ENCODE measurements at places on chromosomes 4 and X.

- no peak for DNase-seq
Measured at GRCh38 chr4:75821216-75821615, 81.0 kb downstream of the PPEF2 start.

- DNase-seq: no peak
Measured at GRCh38 chr4:101155368-101155767, 192.0 kb downstream of the PPP3CA start.

- DNase-seq: no peak
Measured at GRCh38 chr4:86615501-86615900, 21.4 kb downstream of the PTPN13 start.

- no peak for DNase-seq
Measured at GRCh38 chr4:1084796-1085403, 28.5 kb downstream of the RNF212 start.

DNA sequence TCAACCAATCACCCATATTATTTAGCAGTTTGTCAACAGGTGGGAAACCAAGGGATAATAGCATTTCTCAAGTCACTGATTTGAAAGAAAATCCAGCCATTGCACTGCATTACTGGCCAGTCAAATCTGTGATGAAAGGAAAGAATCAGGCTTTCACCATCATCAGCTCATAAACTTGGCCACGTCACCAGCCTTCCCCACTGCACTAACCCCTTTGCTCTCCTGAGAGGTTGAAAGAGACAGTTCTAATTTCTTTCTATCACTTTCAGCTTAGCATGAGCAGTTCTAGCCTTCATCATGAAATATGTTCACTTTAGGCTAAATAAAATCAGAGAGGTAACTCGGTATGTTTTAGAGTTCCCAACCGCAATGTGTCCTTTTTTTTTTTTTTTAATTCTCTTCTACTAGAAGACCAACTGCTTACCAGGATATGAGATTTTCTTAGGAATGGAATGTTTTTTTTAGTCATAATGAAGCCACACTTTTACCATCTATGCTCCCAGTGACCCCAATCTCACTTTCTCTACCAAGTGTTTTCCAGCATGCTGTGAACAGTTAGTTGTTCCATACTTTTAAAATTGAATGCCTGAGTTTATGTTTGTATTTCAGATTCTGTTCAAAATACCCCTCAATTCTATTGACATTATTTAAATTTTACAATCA is 55.7 kb upstream of the SLC7A11 start:
- DNase-seq: no peak

- DNase-seq: no peak
Measured at GRCh38 chrX:30690330-30690729, 37.1 kb downstream of the GK start.

DNA sequence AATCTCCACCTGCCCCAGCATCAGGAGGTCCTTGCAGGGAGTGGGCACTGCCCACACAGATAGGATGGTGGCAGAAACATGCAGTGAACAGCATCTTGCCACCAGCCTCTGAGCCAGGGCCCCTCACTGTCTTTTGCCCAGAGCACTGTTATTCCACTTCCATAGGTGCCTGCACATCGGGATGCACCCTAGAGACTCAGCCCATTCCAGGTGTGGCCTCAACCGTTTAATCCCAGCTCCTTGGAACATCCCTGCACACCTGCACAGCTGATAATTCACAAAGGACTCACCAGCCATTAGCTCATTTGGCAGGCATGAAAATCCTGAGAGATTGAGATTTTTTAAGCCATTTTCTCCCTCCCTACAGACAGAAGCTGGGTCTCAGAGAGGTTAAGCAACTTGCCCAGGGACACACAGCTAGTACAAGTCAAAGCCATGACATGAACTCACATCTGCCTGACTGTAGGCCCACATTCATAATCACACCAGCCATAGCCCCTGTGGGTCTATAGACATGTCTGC is 116.3 kb downstream of the EFNB1 start:
- DNase-seq: no peak

DNA sequence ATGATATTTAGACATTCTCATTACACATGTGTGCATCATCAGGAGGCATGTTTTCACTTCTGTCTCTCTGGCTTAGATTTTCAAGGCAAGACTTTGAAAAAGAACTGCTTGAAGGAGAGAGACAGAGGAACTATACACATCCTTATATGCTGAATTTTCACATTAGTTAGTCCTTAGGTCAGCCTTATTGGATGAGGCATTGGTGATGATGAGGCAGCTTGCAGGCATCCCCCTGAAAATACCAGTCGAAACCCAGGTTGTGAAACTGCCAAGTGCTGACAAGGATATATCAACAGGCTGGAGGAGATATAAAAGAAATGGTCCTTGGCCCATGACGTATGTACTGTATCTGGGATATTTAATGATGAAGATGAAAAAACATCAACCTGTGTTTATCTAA is 297.2 kb upstream of the AADAT start:
- DNase-seq: no peak

DNA sequence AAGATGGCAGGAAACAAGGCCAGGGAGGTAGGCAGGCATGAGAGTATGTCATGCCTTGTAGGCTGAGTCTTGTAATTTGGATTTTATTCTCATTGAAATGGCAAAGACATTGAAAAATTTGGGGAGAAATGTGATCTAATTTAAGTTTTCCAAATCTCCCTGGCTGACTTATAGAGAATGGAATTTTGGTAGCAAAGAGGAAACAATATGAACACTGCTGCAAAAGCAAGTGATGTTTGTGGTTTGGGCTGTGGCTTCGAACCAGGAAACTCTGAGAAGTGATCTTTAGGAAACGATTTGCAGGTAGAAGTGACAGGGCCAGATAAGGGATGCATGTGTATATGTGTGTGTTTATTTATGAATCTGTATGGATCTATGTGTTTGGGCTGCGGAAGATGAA is 35.6 kb downstream of the ARSJ start:
- no peak for DNase-seq

DNA sequence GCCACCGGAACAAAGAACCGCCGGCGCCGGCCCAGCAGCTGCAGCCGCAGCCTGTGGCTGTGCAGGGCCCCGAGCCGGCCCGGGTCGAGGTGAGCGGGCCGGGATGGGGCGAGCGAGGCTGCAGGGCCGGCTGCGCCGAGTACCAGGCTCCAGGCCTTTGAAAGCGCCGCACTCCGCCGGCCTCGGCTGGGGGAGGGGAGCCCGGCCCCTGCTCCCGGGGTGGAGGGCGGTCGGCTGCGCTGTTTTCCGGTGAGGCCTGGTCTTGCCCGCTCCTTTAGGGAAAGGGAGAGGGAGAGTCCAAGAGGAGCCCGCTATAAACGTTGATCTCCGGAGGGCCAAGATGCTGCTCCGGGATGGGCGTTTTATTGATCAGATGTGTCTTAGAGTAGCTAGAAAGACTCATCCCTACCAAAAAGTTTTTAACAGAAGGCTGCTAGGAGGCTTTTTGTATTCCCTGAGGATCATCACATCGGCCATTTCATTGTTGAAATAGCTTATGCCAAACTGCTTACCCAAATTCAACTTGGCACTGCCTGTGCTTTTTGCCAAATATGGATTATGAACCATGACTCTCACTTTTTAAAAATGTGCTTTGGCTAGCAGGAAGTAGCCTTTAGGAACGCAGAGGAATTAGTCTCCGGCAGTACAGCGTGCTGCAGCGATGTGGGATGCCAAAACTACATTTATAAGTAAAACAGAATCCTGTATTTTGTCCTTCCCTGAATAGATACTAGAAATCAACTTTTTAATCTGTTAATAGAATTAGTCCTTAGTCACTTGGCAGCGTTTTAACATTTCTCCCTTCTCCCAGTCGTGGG is 760 bp downstream of the TMEM165 start:
- peak; percentile 16 for DNase-seq

DNA sequence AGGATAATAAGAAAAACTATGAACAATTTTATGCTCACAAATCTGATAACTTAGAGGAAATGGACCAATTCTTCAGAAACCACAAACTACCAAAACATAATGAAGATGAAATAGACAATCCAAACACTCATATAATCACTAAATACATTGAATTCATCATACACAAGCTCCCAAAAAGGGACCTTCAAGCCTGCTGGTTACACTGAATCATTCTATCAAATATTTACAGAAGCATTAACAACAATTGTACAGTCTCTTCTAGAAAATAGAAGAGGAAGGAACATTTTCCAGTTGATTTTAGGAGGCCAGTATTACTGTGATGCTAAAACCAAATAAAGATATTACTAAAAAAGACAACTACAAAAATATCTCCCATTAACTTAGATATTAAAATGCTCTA is 88.3 kb downstream of the IL15 start:
- DNase-seq: no peak

DNA sequence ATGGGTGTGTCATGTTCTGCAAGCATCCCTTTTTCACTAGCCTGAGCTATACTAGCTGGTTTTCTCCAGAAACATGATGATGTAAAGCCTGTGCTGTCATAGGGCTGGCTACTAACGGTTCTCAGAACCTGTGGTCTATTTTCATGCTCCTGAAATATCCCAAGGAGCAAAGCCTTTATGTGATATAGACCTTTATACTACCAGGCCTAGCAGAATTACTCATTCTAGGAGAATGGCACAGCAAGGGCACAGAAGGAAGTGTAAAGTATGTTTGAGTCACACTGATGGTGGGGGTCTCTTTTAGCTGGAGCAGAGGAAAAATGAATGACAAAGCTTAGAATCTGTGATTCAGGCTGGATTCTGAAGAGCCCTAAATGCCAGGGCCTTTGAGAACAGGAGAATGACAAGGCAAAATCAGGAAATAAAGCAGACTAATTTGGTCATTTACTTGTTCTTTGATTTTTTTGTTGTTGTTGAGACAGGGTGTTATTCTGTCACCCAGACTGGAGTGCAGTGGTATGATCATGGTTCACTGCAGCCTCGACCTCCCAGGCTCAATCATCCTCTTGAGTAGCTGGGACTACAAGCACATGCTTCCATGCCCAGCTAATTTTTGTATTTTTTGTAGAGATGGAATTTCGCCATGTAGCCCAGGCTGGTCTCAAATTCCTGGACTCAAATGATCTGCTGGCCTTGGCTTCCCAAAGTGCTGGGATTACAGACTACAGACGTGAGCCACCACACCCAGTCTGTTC is 11.8 kb downstream of the TCEAL1 start:
- no peak for DNase-seq

GRCh38 chr4:124111922-124112321 is 600.6 kb downstream of the ANKRD50 start:
- no peak for DNase-seq

DNA sequence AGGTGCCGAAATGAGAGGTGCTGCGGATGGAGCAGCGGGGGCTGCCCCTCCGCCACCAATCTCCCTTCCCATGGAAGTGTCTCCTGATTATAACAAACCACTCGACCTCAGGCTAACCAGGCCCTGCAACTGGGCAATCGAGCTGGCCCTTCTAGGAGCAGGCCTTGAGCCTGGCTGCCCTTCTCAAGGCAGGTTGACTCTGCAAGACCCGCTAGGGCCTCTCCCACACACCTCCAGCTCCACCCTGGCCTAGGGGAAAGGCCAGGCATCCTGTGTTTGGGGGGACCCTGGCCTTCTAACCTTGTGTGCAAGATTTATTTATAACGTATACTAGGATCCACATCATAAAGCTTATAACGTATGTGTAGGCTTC is 3.7 kb upstream of the BCOR start:
- DNase-seq: no peak

- no peak for DNase-seq
Measured at GRCh38 chrX:118396113-118396512, 50.2 kb downstream of the WDR44 start.

Measured in T-helper 9 cell (primary cell).